ENCODE measurements at places on chromosomes 1 and 21.

DNA sequence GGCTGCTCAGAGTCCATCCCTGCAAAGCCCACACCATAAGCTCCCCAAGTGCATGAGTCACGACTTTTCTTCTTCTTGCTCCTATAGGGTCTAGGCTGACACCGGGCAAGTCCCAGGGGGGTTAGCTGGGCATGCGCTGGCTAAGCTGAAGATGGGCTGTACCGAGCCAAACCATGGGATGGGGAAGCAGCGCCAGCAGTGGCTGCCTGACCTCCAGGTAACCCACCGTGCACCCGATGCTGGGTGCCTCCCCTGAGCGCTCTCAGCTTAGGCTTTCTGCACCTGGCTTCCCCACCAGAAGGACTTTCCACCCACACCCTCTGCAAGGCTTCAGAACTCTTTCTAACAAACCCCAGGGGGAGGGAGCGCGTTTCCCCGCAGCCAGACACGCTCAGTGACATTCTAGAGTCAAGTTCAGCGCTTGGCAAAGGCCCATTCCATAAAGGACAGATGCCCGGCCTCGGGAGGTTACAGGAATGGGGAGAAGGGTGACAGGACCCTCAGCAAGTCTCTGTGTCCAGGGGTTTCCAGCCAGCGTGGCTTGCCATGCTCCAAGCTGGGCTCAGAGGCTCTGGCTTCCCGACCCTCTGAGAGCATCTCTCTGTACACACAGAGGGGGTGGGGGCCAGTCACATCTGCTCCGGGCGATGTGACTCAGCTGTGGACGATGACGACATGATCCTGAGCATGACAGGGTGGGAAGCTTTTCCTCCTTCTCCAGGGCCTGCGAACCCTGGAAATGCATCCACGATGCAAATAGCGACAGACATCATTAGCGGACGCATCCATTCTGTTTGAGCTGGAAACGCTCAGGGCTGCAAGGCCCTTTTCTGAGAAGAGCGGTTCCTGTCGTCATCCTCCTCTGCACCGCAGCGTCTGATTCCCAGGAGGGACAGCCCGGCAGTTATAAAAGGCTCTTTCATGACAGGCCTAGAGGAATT is 107.8 kb downstream of the SIK1 start:
- DNase-seq = no peak

DNA sequence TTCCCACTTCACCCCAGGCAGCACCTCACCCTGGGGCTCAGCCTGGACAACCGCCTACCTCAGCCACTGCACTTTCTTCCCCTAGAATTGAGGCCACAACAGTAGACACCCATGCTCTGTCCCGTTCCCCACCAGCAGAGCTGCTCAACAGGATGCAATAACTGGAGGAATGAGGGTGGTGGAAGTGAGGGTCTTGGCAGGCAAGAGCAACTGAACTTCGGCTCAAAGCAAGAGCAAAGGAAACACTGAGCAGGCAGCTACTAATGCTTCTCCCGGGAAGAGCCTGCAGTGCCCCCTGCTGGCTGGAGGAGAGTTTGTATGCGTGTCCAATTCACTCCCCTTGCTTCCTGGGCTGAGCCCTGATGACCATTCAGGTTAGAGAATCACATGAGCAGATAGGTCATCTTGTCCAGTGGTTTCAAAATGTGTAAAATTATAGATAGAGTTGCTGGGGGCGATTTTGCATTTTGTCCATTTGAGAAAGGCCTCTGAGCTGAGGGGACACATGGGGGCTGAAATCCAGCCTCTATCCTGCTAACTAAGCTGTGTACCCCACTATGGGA is 13.9 kb downstream of the NT5C1A start:
- DNase-seq = no peak

- no peak for DNase-seq
These were observed 193.0 kb downstream of the CACNA1E start for GRCh38 chr1:181676269-181676668.

- no peak for DNase-seq
These were observed 105.8 kb downstream of the TNFSF18 start for GRCh38 chr1:172944931-172945330.

GRCh38 chr1:17596651-17597509 is 57.4 kb downstream of the ARHGEF10L start:
- no peak for DNase-seq

GRCh38 chr1:51504806-51505525 is 14.1 kb downstream of the EPS15 start:
- no peak for DNase-seq

- DNase-seq = no peak
These were observed 28.4 kb downstream of the ELF3 start for GRCh38 chr1:202038688-202039346.

GRCh38 chr1:12426030-12426429 is 192.0 kb downstream of the DHRS3 start:
- no peak for DNase-seq

DNA sequence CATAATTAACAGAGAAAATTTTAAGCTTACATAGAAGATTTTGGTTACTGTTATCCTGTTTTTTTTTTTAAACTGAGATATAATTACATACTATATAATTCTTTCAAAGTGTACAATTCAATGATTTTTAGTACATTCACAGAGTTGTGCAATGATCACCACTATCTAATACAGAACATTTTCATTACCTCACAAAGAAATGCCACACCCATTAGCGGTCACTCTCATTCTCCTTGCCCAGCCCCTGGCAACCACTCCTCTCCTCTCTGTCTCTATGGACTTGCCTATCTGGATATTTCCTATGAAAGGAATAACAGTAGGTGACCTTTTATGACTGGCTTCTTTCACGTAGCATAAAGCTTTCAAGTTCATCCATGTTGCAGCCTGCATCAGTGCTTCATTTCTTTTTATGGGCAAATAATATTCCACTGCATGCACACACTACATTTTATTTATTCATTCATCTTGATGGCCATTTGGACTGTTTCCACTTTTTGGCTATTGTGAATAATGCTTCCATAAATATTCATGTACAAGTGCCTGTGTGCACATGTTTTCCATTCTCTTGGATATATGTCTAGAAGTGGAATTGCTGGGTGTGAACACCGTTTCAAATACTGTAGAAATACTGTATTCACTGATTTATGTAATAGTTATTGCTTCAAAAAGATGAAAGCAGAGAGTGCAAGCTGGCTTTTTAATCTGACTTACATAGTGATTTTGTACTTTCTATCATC is 26.5 kb downstream of the TAF5L start:
- no peak for DNase-seq

DNA sequence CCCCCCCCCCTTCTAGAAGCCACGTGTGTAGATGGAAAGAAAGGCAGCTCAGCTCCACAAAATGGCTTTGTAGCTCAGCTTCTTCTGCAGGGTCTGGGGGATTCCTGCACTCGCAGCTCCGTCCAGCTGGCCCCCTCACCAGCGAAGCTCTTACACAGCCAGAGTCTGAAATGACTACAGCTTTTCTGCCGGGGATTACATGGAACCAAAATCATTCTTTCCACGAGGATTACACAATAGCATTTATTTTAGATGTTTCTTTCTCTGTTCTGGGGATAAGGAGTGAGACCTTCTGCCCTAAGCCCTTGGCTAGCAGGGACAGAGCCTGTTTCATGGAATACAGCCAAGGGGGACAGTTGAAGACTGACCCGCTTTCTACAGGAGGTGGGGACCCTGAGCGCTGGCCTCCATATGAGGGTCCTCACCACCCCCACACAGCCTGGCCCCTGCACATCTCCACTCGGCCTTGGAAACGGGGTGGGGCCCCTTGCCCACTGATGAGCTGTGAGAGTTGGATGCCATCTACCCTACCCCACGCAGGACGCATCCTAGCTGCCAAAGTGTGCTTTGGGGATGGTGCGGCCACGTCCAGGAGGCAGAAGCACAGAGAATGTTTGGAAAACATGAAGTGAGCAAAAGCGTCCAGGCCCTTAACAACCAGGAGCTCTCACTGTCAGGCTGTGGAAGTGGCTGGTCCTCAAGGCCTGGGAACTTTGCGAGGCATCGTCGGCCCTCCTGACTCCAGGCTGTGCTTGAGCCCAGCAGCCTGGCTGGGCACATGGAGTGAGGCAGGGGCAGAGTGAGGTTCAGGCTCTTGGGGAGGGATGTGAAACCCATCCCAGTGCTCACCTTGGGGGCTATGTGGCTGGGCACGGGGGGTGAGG is 14.5 kb downstream of the ACTRT2 start:
- DNase-seq = no peak

GRCh38 chr1:214331827-214332423 is 51.0 kb downstream of the SMYD2 start:
- DNase-seq = peak; percentile 75

DNA sequence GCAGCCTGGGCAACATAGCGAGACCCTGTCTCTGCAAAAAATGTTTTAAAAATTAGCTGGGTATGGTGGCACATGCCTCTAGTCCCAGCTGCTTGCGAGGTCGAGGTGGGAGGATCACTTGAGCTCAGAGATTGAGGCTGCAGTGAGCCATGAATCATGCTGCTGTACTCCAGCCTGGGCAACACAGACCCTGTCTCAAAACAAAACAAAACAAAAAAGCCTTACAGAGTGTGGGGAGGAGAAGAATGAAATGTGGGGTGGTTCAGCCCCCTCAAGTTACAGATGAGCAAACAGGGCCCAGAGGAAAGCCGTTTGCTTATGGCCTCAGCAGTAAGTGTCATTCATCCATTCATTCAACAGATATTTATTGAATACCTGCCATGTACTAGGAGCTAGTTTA is 40.7 kb downstream of the RPS6KA1 start:
- no peak for DNase-seq

DNA sequence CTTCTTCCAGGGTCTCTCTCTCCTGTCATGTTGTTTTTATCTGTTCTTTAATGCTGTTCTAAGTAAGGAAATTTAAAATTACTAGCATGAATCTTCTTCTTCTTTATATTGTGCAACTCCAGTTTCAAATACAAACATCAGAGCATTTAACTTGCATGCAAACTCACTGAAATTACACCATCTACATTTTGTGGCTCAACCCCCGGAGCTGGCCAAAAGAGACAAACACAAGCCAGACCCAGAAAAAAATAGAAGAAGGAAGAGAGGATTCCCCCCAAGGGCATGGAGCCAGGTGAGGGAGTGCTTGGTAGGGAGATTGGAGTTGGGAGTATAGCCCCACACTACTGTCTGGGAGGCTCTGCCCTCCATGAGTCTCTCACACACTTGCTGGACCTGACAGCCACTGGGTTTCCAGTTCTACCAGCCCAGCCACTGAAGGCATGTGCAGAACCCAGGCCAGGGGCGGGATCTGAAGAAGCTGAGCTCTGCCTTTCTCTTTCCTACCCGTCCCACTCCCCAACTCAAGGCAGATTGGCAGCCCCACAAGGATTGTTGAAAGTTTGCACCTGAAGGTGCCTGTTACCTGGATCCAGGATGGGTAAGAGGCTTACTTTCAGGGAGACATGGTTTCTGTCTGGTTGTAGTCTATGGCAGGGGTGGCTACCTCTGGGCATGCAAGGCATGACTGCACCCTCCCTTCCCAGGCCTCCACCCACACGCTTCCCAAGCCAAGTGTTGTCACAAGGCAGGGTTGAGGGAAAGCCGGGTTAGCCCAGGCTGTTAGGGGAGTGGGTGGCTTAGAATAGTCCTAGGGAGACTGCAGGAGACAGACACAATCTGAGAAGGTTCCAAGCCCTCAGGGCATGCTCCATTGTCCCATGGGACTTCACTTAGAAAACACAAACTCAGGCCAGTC is 297.2 kb downstream of the TGFB2 start:
- DNase-seq = no peak

DNA sequence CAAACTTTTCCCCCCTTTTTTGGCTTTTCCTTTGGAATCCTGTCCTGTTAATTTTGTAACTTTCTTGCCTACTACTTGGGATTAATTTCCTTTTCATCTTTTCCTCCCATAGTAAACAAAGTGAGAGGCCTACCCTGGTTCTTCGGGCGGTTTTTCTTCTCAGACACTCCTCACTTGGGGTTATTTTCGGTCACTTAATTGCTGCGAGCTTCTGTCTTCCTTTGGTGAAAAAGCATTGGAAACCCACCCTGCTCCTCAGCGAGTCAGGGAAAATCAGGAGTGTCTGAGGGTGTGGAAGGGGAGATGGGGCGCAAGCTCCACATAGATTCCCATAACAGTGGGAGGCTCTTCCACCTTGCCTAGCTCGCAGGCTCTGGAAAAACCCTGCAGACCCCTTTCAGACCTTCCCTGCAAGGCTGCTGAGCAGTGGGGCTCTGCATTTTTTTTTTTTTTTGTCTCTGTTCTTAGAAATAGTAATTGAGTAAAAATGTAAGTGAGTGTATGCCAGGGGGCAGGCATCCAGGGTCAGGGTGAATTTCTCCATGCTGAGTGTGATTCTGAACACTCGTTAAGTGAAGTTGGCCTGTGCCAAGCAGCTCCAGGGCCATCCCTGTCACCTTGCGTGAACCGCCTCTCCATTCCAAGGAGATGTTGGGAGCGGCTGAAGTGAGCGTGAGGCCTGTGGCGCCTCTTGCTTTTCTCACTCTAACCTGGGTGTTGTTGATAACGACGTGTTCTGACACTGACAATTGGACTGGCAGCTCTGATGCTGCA is 20.3 kb downstream of the TGFB2 start:
- no peak for DNase-seq

DNA sequence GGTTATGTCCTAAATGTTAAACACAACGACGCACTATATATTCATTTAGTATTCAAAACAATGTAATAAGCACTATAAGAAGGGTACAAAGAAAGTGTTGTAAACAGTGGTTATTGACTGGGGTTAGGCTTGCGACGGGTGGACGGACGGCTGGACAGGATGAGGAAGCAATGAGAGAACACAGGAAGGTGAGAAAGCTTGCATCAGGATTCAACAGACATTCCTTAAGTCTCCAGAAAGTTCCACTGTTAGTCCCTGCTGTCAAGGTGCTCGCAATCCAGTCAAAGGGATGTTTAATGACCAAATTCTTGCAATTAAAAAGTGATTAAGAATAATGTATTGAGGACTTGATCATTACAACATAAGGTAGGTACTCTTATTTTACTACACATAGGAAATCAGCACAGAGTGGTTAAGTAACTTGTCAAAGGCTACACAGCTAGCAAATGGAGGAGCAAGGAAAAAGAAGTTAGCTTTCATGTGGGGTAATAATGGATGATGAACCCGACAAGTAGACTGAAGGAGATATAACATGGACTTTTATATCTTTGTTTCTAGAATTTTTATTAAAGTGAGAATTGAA is 994 bp upstream of the ACBD6 start:
- no peak for DNase-seq

- no peak for DNase-seq
These were observed 229.9 kb downstream of the PTPRU start for GRCh38 chr1:29466258-29466657.

DNA sequence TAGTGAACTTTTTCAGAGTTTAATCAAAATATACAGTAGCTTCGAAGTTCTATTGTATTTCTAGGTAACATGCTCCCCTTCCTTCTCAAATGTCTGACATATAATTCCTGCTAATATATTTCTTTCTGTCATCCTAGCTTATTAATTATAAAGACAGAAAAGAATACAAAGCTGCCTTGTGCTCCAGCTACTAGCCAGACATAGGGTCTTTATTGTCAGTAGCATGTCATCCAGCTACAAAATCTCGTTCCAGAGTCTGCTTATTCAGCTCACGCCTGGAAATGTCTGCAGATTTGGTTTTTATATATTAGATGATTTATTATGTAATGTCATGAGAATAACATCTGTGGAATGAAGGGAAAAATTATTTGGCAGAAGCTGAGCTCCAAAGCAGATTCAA is 1102.8 kb downstream of the BRINP3 start:
- no peak for DNase-seq
